ENCODE measurements at places on chromosomes 7 and 10.

GRCh38 chr10:93438613-93439253 is 43.4 kb downstream of the MYOF start:
- no peak for DNase-seq

GRCh38 chr7:54541669-54542625 is at the start of gene VSTM2A:
VSTM2A (plus strand) TSS chr7:54542375; CDS start chr7:54542731, 356 bp downstream.
- DNase-seq, result peak; percentile 40

DNA sequence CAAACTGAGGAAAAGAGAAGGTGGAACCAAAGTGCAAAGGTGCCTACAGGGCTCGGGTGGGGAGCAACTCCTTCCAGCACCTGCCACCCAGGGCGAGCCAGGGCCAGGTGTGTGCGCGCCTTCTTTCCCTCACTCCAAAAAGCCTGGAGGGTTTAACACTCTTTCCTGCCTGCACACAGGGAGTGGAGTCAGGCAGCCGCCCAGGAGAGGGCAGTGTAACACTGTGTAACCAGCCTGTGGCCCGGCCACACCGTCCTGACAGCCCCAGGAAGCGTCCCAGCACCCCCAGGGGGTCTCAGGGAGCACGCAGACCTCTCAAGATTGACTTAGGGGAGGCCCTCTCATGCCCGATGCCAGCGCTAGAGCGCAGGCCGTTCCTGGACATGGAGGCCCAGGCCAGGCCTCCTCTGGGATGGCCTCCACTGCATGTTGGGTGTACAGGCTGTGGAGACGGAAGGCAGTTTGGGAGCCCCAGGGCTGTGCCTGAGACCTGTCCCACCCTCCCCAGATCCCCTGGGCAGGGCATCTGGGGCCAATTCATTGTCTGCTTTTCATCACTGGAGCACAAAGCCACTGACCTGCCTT is 13.4 kb downstream of the BRI3 start:
- DNase-seq, result peak; percentile 34

DNA sequence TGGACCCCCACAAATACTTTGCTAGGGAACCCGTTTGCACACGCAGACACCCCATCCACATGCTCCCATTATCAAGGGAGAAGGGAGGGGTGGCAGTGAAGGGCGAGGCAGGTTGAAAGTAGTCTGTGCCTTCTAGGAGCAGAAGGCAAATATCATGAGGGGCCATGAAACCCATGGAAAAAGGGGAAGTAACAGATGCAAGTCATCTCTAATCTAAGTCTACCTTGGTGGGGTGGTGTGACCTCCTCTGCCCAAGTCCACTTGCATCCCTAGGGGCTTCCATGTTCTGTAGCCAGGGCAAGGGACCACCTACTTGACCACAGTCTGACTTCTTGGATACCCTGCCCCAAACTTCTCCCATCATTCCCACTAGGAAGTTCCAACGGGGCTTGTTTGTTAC is 5.5 kb downstream of the GIMAP6 start:
- no peak for DNase-seq

DNA sequence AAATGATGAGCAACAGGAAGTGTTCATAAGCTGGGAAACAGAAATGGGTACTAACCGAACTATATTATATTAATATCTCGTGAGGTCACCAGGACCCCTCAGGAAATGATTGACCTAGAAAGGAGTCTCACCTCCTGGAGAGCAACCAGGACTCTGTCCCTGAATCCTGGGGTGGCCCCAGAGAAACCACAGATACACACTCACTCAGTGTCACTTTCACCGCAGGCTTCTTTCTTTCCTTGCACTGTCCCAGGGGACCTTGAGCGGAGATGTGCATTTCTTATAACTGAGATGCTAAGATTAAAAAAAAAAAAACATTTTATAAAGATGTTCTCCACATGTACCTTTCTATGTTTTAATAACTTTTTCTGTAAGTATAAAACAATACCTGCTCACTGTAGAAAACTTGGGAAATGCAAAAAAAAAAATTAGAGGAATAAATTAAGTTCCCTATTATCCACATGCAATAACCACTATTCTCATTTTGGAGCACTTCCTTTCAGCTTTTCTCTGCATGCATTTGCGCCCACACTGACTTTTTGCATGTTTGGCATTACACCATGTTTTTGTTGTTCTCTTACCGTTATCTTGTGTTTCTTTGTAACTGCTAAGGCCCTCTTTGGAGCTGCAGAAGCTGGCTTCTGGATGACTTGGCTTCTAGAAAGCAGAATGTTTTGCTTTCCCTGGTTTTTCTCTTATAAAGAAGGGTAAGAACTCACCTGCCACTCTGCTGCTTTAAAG is 15.0 kb downstream of the NOD1 start:
- DNase-seq, result no peak

- DNase-seq, result no peak
Observed at GRCh38 chr10:47222461-47222860, 77.5 kb upstream of the GDF10 start.

DNA sequence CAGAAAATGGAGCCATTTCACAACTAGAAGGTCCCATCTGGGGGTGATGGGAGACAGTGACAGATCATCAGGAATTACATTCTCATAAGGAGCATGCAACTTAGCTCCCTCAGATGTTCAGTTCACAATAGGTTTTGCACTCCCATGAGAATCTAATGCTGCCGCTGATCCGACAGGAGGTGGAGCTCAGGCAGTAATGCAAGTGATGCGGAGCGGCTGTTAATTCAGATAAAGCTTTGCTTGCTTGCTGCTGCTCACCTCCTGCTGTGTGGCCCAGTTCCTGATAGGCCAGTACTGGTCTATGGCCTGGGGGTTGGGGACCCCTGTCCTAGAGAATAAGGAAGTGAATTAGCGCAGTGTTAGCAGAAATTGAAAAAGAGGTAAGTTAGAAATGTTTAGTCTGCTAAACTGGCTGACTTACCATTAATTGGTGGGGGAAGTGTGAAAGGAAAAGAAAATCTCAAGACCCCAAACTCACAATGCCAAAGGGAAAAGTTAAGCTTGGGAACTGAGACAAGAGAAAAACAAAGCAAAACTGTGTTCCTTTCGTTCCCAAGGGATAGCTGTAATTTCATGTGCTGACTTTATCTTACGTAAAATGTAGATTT is 76.4 kb downstream of the LYZL2 start:
- DNase-seq, result no peak

GRCh38 chr10:8183241-8183704 is 128.8 kb downstream of the GATA3 start:
- DNase-seq, result no peak

- no peak for DNase-seq
Observed at GRCh38 chr7:117173035-117173770, 149.7 kb downstream of the WNT2 start.

DNA sequence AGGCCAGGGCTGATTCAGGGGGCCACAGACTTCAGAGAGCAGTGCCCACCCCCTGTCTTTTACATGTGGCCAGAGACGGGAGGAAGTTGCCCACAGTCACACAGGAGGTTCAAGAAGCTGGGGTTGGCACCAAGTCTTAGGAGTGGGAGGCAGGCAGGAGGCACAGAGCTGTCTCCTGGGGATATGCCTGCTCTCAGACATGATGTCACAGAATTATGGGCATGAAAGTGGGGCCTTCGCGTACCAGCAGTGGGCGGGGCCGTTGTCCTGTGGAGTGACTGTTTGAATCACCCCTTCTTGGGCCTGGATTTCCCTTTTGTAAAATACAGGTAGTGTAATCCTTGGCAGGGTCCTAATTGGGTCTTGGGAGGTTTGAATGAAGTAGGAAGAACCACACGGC is 81.2 kb upstream of the PPIF start:
- DNase-seq, result no peak

DNA sequence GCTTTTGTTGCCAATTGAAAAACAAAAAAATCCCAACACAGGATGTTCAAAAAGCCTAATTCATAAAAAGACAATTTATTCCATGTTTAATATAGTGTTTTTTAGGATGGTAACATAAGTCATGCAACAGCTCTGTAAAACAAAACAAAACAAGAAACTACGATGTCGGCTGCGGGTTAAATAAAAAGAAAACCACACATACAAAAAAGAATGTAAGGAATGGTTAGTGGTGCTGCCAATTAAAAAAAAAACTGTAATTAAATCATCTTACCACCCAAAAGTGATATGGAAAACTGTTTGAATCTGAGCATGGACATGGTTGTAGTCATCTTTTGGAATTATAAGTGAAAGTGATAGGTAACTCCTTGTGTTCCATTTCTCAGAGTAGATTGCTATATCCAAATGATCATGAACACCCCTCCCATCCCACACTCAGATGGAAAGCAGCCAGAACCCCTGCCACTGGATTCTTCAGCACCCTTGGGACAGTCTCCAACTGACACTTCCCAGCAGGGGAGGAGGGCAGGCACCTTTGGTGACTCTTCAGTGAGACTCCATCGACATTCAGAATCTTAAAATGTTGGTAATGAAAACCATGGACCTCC is 14.3 kb upstream of the DAGLB start:
- DNase-seq, result no peak

GRCh38 chr10:47181052-47181849 is 118.7 kb upstream of the GDF10 start:
- no peak for DNase-seq

GRCh38 chr10:500876-501275 is 188.6 kb downstream of the DIP2C start:
- DNase-seq, result no peak

DNA sequence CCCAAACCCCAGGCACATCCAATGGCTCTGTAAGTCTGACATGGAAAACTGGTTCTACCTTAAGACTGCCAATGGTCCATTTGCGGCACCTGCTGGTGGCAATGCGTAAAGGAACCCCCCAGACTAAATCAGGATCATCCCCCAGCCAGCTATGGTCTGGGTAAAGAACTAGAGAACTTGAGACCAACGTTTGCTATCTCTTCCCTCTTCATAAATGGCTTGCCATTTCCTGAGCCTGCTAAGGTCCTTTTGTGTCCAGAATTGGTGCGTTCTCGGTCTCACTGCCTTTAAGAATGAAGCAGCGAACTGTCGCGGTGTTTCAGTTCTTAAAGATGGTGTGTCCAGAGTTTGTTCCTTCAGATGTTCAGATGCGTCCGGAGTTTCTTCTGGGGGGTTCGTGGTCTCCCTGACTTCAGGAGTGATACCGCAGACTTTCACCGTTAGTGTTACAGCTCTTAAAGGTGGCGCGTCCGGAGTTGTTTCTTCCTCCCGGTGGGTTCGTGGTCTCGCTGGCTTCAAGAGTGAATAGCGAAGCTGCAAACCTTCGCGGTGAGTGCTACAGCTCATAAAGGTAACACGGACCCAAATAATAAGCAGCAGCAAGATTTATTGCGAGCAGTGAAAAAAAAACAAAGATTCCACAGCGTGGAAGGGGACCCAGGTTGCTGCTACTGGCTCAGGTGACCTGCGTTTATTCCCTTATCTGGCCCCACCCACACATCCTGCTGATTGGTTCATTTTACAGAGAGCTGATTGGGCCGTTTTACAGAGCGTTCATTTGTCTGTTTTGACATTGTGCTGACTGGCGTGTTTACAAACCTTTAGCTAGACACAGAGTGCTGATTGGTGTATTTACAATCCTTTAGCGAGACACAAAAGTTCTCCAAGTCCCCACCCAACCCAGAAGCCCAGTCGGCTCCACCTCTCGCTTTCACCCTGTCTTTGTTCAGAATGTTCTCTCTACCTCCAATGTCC is 95.4 kb downstream of the ELMO1 start:
- no peak for DNase-seq

- DNase-seq, result no peak
Observed at GRCh38 chr10:65949526-65949925, 976.3 kb upstream of the LRRTM3 start.

GRCh38 chr7:2993868-2994267 is 49.8 kb downstream of the CARD11 start:
- no peak for DNase-seq

- no peak for DNase-seq
Observed at GRCh38 chr7:141557360-141557759, 6.2 kb downstream of the AGK start.

DNA sequence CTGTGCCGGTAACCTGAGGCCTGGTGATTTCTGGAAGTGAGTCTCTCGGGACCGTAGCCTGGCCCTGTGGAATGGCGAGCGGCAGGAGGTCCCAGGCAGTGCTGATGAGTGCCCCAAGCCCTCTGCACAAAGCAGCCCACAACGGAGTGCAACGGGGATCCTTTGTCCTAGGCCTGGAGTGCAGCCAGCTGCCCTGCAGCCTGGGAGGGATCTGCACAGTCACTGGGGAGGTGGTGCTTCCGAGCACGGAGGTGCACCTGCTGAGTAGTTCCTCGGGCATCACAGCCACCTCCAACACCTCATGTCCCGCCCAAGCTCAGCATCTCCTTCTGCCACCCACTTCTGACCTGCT is 162.8 kb upstream of the ZMIZ1 start:
- no peak for DNase-seq

DNA sequence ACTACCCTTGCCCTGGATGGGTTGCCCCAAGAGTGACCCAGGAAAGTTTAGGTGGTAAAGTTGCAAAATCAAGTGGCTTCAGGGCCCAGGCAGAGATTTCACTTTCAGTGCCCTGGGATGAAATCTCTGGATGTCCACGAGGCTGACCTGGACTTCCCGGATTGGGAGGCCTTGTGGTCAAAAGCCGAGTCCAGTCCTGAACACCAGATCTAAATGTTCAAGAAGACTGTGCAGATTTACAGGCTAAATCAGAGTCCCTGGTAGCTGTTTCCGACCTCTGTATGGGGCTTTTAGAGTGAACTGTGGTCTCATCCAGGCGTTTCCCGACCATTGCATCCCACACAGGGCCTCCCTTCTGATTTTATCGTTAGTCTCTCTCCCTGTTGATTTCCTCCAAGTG is 95.3 kb downstream of the WDR11 start:
- DNase-seq, result no peak

GRCh38 chr10:102872163-102872562 is 2.9 kb downstream of the AS3MT start:
- no peak for DNase-seq

GRCh38 chr7:112759905-112760304 is 30.3 kb downstream of the TMEM168 start:
- no peak for DNase-seq

DNA sequence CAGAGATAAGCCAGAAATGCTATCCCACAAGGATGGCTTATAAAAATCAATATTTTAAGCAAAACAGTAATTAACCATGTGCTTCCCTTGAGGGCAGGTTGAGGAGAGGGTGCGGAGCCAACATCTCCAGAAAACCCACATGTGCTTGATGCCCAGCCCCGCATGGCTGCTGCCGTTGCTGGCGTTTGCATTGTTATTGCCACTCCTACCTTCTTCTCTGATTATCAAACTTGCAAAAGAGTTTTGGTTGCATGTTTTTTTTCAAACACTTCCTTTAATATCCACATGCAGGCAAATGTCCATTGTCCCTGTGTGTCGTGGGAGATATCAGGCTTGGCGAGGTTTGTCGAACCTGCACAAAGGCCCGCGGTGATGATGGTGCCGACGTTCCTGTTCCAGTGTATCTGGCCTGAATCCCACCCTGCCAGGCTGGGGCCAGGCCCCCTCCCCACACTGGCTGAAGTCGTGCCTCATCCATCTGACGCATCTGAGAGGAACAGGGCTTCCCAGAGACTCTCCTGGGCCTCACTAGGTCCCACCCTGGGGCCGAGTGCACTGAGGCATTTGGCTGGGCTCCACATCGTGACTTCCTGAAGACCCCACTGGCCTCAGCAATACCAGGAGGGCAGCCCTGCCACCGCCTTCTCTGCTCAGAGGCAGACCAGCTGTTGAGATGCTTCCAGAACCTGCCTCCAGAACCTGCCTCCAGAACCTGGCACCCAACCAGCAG is 40.9 kb downstream of the TCERG1L start:
- no peak for DNase-seq

GRCh38 chr10:95196046-95196445 is 2.0 kb downstream of the ACSM6 start:
- no peak for DNase-seq

GRCh38 chr10:32410569-32410968 is 35.4 kb upstream of the CCDC7 start:
- DNase-seq, result no peak

- DNase-seq, result peak; percentile 28
Observed at GRCh38 chr7:71132127-71132376, at the start of gene GALNT17. GALNT17 (plus strand) TSS chr7:71132144.

Measured in caudate nucleus (tissue), 63 donors.